ENCODE measurements at places on chromosomes 13 and 19.

DNA sequence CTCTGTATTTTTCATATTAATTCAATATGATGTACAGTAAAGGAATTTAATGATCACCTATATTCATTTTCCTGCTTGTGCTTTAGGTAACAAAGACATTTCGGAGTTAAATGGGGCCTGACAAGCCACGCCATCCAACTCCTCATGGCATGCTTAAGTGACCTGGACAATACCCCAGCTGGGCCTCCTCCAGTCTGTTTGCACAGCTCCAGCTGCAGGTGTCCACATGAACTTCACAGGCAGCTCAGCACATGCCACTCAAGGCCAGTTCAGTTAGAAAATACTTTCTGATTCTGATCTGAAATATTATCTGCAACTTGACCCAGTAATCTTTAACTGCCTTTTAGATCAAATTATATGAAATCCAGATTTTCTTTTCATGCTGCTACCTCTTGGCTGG, 89.6 kb upstream of the SLC15A1 start:
- H3K4me1 ChIP-seq: no peaks in the 10 kb centered on the region
- H3K4me3 ChIP-seq: no peak overlapping the region
- H3K36me3 ChIP-seq: peaks cover 9% of the 10 kb centered on the region

DNA sequence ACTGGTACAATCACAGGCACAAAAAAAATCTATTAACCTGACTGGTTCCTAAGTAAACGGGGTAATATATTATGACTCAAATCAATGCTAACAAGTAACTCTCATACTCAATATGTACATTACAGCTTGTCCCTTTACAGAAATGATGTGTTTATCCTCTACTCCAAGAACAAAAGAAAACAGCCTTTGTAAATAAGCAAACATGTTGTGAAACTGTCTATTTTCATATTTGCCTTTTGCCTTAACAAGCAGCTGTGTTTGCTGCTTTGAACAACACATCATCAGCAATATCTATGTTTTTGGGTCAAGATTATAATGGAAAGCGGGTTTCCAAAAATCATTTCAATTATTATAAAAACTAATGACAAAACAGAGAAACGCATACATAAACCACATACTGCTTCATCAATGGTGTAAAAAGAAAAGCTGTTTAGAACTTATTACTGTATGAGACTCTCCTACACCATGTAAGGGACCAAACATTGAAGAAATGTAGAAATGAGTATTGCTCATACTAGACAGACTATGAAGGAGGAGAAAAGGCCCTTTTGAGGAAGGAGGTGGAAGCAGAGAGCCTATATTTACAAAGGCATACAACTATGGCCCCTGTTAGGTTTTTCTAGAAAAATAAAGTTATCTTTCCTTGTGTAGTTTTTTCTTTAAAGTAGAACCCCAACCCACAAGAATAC, 14.8 kb downstream of the TBC1D4 start:
- H3K27ac ChIP-seq: no peak overlapping the region
- H3K4me1 ChIP-seq: peaks cover 3% of the 10 kb centered on the region
- H3K36me3 ChIP-seq: no peaks in the 10 kb centered on the region
- H3K27me3 ChIP-seq: no peaks in the 10 kb centered on the region
- no peak overlapping the region for H3K4me3 ChIP-seq

- H3K4me3 ChIP-seq: no peak overlapping the region
- no peaks in the 10 kb centered on the region for H3K4me1 ChIP-seq
- H3K27me3 ChIP-seq: no peaks in the 10 kb centered on the region
- no peaks in the 10 kb centered on the region for H3K36me3 ChIP-seq
- no peak overlapping the region for H3K27ac ChIP-seq
- no peak for DNase-seq
Measured at GRCh38 chr13:93794197-93794885, 567.7 kb downstream of the GPC6 start.

- no peak for DNase-seq
- H3K27me3 ChIP-seq: no peaks in the 10 kb centered on the region
- no peaks in the 10 kb centered on the region for H3K4me1 ChIP-seq
- no peak overlapping the region for H3K4me3 ChIP-seq
- no peaks in the 10 kb centered on the region for H3K36me3 ChIP-seq
Measured at GRCh38 chr13:105147461-105147860, 1388.0 kb downstream of the EFNB2 start.

DNA sequence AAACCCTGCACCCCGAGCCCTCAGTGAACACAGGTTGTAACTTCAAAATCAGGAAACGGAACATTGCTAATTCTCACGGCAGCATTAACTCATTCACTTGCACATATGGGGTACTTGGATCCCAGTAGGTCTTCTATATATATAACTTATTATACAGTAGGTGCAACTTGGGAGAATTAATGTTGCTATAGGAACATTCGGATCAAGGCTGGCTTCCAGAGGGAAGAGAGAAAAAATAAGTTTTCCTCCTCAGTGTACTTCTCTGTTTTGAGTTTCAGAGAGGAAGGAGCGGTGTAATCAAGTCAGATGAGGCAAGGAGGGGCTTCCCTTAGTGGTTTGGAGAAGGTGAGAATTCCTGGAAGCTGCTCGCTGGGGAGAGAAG, 90.9 kb upstream of the ZNF507 start:
- DNase-seq: no peak
- no peaks in the 10 kb centered on the region for H3K4me1 ChIP-seq
- H3K4me3 ChIP-seq: no peak overlapping the region
- H3K27ac ChIP-seq: no peak overlapping the region
- H3K27me3 ChIP-seq: no peaks in the 10 kb centered on the region

GRCh38 chr13:88586263-88586662, 915.1 kb downstream of the SLITRK5 start:
- no peaks in the 10 kb centered on the region for H3K27me3 ChIP-seq
- no peaks in the 10 kb centered on the region for H3K36me3 ChIP-seq
- no peaks in the 10 kb centered on the region for H3K4me1 ChIP-seq
- H3K27ac ChIP-seq: no peak overlapping the region

GRCh38 chr13:55990631-55991030, 1150.1 kb upstream of the PRR20A start:
- DNase-seq: no peak
- no peak overlapping the region for H3K27ac ChIP-seq
- H3K27me3 ChIP-seq: no peaks in the 10 kb centered on the region
- no peaks in the 10 kb centered on the region for H3K36me3 ChIP-seq
- no peak overlapping the region for H3K4me3 ChIP-seq
- no peaks in the 10 kb centered on the region for H3K4me1 ChIP-seq

DNA sequence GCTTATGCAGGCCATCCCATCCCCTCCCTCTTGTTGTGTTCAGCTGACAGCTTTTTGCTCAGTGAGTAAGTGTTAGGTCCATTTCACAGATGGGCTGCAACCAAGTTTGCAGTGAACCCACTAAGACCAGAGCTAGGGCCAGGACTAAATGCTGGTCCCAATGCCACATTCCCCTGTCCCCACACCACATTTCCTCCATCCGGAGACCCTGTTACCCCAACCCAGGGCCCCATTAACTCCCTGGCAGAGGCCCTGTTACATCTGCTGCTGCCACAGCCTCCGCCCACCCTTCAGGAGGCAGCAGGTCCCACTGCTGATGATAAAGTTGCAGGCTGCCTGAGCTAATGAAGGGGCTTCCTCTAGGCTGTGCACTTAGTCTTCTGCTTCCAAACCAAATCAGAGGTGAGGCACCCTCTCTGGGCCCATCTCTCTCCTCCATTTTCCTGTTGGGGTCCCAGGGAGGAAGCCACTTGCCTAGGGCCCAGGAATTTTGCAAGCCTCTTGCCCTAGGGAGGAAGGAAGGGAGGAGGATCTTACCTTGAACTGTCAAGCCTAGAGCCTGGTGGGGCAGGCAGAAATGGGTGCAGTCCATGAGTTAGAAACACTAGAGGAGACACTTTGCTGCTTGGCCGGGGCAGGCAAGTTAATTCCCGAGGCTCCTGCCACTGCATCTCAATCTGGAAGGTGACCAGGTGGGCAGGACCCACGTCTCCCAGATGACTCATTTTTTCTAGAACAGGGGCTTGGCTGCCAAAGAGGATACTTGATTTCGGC, 3.4 kb upstream of the USF2 start:
- peak overlapping the region; percentile 42 for H3K27ac ChIP-seq
- H3K4me1 ChIP-seq: peaks cover 14% of the 10 kb centered on the region
- DNase-seq: no peak
- peaks cover 2% of the 10 kb centered on the region for H3K36me3 ChIP-seq

GRCh38 chr19:28915737-28916460, 297.1 kb downstream of the UQCRFS1 start:
- H3K36me3 ChIP-seq: no peaks in the 10 kb centered on the region
- no peak overlapping the region for H3K4me3 ChIP-seq
- no peaks in the 10 kb centered on the region for H3K4me1 ChIP-seq
- H3K27me3 ChIP-seq: no peaks in the 10 kb centered on the region
- DNase-seq: no peak
- no peak overlapping the region for H3K27ac ChIP-seq

DNA sequence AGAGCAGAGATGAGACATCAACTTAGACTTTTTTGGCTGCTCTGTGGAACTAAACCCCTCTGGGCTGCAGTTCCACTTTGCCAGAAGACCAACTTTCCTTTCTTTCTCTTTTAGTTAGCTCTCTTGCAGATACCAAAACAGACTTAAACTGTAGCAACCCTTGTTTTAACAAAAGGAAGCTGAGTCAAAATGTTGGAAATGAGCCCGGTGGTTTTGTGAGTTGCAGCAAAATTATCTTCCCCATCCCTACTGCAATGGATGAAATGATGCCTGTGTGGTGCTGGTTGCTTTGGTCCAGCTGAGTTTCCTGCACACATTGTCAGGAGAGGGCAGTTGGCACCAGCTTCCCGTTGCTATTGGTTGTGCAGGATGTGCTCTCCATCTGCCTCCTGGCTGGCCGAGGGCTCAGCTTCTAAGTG, 115.3 kb downstream of the LRCH1 start:
- peaks cover 35% of the 10 kb centered on the region for H3K4me1 ChIP-seq
- H3K27me3 ChIP-seq: no peaks in the 10 kb centered on the region
- H3K36me3 ChIP-seq: peaks cover 2% of the 10 kb centered on the region

GRCh38 chr19:39389631-39390414, 1.1 kb downstream of the PAF1 start:
- peak overlapping the region; percentile 99 for H3K27ac ChIP-seq
- no peak for DNase-seq
- peaks cover 14% of the 10 kb centered on the region for H3K4me1 ChIP-seq
- no peaks in the 10 kb centered on the region for H3K27me3 ChIP-seq
- peak overlapping the region; percentile 94 for H3K4me3 ChIP-seq

DNA sequence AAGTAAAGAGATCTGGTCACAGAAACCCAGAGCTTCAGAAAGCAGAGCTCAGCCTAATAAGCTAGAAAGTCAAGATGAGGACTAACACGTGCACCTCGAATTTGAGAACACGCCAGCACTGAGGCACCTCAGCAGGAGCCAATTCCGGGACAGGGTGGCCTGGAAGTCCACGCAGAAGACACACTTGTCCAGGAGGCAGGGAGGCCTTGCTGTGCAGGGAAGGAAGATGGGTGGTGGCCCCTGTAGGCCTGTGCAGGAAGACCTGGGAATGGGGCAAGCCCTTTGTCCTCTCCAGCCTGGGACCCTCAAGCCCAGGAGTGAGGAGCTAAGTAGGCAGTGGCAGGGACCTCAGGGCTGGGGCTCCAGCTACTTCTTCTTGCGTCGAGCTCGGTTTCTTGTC, 16.3 kb upstream of the VSTM2B start:
- H3K27me3 ChIP-seq: no peaks in the 10 kb centered on the region
- H3K36me3 ChIP-seq: no peaks in the 10 kb centered on the region
- H3K27ac ChIP-seq: no peak overlapping the region
- no peaks in the 10 kb centered on the region for H3K4me1 ChIP-seq
- DNase-seq: no peak
- no peak overlapping the region for H3K4me3 ChIP-seq

DNA sequence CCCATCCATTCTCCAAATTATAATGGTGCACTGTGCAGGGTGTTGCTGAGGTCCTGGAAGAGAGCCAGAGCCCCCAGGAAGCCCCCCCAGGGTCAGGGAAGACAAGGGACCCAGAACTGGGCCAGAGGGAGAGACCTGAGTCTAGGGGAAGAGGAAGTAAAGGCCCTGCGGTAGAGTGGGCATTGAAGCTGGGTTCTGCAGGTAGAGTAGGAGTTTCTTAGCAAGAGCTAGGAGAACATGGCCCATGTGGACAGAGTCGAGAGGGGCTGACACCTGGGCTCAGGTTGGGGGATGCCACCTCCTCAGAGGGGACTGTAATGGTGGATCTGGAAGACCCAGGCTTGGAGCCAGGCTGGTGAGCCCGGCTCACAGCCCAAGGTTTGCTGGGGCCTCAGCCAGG, 17.0 kb upstream of the ONECUT3 start:
- peaks cover 3% of the 10 kb centered on the region for H3K27me3 ChIP-seq
- no peak overlapping the region for H3K4me3 ChIP-seq
- DNase-seq: no peak
- no peaks in the 10 kb centered on the region for H3K4me1 ChIP-seq

GRCh38 chr13:43661161-43661830, 125.5 kb downstream of the ENOX1 start:
- no peaks in the 10 kb centered on the region for H3K36me3 ChIP-seq
- no peak for DNase-seq
- peaks cover 13% of the 10 kb centered on the region for H3K4me1 ChIP-seq

DNA sequence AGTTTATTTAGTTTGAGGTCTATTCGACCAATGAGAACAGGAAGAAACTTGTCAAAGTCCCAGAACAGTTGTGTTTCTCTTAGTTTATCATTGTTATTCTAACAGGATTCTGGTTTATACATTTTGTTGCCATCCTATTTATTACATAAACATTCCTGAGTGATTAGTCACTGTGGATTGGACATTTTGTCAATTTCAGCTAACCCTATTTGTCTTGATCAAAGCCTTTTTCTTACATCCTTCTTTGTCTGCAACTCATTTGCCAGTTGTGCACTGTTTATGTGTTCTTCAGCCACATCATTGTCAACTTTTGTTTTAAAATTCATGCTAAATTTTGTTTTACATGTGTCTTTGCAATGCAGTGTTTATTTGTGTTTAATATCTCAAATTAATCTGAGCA, 886.0 kb upstream of the SLC10A2 start:
- no peak for DNase-seq
- H3K27ac ChIP-seq: no peak overlapping the region
- H3K4me1 ChIP-seq: no peaks in the 10 kb centered on the region
- no peak overlapping the region for H3K4me3 ChIP-seq
- no peaks in the 10 kb centered on the region for H3K27me3 ChIP-seq
- no peaks in the 10 kb centered on the region for H3K36me3 ChIP-seq

GRCh38 chr13:79226250-79226649, 179.8 kb downstream of the RBM26 start:
- no peak for DNase-seq
- no peaks in the 10 kb centered on the region for H3K4me1 ChIP-seq
- H3K36me3 ChIP-seq: no peaks in the 10 kb centered on the region
- no peaks in the 10 kb centered on the region for H3K27me3 ChIP-seq

DNA sequence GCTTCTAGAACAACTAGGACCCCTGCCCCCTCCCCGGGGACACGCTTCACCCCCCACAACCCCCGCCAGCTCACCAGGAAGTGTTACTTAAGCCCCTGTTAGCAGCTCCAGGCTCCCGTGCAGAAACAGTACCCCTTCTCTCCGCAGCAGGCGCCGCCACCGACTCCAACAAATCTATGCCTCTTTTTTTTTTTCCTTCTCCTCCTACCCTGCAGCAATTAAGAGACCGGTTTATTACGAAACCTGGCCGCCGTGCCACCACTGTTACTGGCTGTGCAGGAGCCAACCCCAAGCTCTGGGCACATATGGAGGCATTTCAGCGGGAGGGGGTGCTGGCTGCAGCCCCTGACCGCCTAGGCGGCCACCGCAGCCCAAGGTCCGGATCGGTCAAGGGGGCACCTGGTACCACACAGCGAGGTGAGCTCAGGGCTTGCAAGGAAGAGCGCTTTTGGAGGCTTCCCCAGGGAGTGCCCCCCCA, 2.4 kb downstream of the GADD45B start:
- H3K4me1 ChIP-seq: no peaks in the 10 kb centered on the region
- H3K27ac ChIP-seq: peak overlapping the region; percentile 98

Measured in kidney (tissue), 22 donors.